GM12878 (cell line): ENCODE measurements at places on chromosomes 1 and 21.

DNA sequence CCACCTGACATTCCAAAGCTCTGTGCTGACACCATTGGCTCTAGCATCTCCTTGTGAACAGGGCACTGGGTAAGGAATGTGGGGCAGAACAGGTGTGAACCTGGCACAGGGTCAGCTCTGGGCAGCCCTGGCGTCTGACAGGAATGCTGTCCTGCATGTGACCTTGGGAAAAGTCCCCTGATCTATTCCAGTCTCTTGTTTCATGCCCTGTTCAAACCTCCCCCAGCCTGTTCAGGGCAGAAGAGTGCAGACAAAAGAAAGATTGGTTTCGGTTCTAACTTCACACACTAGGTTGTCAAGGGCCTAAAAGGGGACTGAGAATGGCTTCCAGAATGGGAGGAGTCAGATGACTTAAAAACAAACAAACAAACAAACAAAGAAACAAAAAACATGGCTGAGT is 27.6 kb upstream of the SDHB start:
- no peak for DNase-seq

GRCh38 chr21:43687566-43688399 is 28.4 kb downstream of the RRP1B start:
- DNase-seq: no peak

- no peak for DNase-seq
These were observed 95.5 kb downstream of the ZFYVE9 start for GRCh38 chr1:52237430-52237829.

- no peak for DNase-seq
These were observed 13.8 kb upstream of the NPPB start for GRCh38 chr1:11872545-11872944.

GRCh38 chr1:153790313-153790965 is 15.2 kb downstream of the SLC27A3 start:
- no peak for DNase-seq

- DNase-seq: no peak
These were observed 58.3 kb upstream of the GALNT2 start for GRCh38 chr1:230008721-230009120.

GRCh38 chr1:2353551-2354438 is 37.6 kb downstream of the MORN1 start:
- DNase-seq: no peak

DNA sequence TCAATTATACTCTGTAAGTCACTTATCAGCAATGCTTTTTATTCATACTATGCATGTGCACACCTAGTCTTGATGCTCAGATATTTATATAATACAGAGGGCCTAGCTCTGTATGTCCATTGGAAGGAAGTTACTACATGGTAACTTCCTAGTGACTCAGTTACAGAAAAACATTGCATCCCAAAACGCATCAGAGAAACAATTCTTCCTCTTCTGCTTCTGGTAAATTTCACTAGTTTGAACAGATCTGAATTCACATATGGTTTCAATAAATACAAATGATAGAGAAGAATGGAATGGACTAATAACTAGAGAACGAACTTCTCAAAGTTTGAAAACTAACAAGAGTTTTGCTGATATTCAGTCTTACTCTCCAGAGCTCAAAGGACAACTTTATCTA is 811.3 kb upstream of the ADGRL2 start:
- DNase-seq: no peak

GRCh38 chr1:78385744-78386462 is 104.9 kb upstream of the PTGFR start:
- DNase-seq: no peak

- DNase-seq: no peak
These were observed 475.0 kb downstream of the SMYD3 start for GRCh38 chr1:246032031-246032551.

GRCh38 chr1:116720364-116721038 is 33.7 kb upstream of the CD2 start:
- no peak for DNase-seq

GRCh38 chr1:188089461-188089860 is 1260.7 kb downstream of the PLA2G4A start:
- no peak for DNase-seq

DNA sequence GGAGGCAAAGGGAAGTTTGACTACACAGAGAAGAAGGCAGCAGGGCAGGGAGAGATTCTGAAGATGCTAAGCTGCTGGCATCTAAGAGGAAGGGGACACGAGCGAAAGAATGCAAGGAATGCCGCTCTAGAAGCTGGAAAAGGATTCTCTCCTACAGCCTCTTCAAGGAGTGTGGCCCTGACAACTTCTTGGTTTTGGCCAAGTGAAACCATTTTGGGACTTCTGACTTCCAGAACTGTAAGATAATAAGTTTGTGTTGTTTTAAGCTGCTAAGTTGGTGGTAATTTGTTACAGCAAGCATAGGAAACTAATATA is 28.5 kb downstream of the MGST3 start:
- DNase-seq: no peak

GRCh38 chr1:25123551-25123950 is 108.8 kb downstream of the SYF2 start:
- no peak for DNase-seq

GRCh38 chr1:16187748-16188401 is 24.6 kb downstream of the ARHGEF19 start:
- DNase-seq: no peak

DNA sequence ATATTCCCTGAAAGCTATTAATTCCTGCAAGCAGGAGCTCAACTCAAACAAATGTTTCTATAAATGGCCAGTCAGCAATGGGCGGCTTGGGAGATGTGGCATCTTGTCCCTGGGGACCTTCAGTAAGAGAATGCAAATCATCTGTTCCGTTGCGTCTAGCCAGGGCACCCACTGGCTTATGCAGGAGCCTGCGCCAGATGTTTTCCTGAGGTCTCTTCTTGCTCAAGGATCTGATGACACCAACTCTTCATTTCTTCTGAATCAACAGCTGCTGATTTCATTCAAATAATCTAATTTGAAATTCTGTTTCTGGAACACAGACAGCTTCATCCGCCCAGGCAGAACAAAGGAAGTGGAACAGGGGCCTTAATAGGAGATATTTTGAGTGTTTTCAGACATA is 70.0 kb upstream of the AJAP1 start:
- no peak for DNase-seq

DNA sequence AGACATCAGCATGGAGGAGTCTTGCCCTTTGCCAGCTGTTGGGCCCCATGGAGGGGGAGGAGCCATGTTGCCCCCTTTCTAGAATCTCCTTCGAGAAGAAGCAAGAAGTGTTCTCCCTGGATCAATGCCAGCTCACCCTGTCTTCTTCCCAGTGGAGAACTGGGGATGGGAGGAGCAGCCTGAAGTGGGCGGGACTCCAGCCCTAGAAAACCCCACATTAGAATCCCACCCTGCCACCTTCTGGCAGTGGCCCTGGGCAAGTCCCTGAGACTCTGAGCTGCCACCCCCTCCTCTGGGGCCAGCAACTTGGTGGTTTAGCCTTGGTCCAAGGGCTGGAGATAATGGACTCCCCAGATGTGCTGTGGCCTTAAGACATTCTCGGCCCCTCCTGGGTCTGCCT is 51.7 kb downstream of the PAX7 start:
- no peak for DNase-seq

DNA sequence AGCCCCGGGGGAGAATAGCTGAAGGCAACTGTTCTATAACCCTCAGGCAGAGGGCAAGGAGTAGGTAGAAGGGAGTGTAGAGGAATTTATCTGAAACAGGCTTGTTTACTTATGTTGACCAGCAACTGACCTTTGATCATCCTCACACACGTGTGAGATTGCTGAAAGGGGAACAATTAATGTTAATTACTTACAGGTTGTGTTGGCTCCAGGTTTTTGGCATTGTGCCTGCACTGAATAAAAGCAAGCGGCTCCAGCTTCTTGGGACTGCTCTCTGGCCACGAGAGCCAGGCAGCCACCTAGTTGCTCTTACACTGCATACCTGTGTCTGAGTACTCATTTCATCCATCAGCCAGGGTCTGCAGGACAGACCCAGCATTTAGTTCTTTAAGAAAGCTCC is 41.3 kb upstream of the ARHGEF10L start:
- no peak for DNase-seq

DNA sequence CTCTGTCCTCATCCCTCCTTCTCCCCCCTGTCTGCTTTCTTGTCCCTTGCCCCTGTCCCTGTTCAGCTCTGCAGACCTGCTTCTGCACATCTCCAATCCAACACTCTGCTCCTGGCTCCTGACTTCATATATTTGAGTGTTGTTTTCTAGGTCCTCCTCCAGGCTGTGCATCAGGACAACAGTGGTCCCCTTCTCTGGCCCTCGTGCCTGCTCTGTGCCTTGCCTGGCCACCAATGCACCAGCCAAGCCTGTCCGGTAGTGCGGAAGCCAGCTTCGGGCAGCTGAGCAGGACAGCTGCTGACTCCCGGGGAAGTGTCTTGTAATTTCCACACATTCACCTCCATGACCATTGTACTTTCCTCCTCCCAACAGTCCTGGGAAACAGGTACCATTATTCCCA is 203.4 kb upstream of the RAB4A start:
- no peak for DNase-seq
